NCI-H524 (cell line): ENCODE measurements at places on chromosomes 2 and 18.

DNA sequence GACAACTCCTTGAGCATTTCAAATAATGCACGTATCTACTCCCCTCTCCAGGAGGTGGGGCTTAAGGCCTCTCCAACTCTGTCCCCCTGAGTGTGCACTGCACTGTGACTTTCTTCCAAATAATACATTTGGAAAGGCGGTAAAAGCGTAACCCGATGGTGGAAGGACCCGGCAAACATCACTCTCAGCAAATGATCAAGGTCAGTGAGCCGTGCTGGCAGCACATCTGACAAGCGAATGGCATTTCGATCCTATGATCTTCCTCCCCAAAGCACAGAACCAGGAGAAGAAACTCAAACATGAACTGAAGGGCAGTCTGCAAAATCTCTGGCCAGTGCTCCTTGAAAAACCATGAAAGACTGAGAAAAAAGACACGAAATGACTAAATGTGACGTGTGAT lies 208.7 kb downstream of the TWIST2 start:
- DNase-seq = no peak

- DNase-seq = no peak
Measured at GRCh38 chr2:40445467-40445866, 6.4 kb downstream of the SLC8A1 start.

DNA sequence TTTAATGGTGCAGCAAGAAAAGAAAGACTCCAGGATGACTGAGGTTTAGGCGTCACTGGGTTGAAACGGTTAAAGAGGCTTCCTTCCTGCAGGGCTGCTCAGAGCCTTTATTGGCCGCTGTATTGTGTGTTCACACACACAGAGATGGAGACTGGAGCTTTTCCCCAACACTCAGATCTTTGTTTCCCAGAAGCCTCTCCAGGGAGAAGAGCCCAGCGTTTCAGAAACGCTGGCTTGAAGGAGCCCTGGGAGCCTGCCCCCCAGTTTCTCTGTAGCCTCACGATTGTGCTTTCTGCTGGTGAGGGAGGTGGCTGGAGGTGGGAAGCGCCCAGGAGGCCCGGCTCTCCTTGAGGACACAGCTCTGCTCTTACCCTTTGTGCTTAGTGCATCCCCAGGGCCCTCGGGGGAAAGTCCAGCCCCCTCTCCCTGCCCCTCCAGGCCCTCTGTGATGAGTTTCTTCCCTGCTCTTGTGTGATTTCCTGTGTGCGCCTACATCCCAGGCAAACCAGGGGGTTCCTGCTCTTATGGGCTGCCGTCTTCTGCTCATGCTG lies 37.1 kb downstream of the RRM2 start:
- no peak for DNase-seq

DNA sequence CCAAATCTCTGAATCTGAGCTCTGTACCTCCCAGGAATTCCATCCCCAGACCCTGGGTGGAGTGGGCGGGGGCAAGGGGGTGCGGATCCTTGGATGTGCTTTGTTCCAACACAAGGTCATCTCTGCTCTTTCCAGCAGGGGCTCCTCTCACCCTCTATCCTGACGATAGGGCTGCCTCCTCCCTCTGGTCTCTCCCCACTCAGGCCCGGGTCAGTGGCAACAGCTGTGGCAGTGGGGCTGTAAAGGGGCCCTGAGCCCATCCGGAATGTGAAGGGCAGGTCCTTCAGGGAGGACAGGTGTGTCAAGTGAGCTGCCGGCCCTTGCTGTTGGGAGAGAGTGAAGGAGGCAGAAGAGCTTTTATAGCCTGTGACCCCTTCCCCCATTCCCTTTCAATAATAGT lies 167.8 kb downstream of the CELF4 start:
- DNase-seq = no peak
